ENCODE measurements at places on chromosomes 4 and X. TPM values are rescaled to one million over a fixed set of nuclear protein-coding genes. Genes with fewer than 3 reads are reported as not detected.

HSPA4L gene
- total RNA-seq: 6.3 TPM

RAB40A gene
- not detected for total RNA-seq

DMP1 gene
- not detected for total RNA-seq

S100P gene
- 15.7 TPM for total RNA-seq

RTL5 gene
- 3.4 TPM for total RNA-seq

ADH5 gene
- total RNA-seq: 41.1 TPM

RNF175 gene
- total RNA-seq: not detected

SLC6A8 gene
- 11.8 TPM for total RNA-seq

DNA sequence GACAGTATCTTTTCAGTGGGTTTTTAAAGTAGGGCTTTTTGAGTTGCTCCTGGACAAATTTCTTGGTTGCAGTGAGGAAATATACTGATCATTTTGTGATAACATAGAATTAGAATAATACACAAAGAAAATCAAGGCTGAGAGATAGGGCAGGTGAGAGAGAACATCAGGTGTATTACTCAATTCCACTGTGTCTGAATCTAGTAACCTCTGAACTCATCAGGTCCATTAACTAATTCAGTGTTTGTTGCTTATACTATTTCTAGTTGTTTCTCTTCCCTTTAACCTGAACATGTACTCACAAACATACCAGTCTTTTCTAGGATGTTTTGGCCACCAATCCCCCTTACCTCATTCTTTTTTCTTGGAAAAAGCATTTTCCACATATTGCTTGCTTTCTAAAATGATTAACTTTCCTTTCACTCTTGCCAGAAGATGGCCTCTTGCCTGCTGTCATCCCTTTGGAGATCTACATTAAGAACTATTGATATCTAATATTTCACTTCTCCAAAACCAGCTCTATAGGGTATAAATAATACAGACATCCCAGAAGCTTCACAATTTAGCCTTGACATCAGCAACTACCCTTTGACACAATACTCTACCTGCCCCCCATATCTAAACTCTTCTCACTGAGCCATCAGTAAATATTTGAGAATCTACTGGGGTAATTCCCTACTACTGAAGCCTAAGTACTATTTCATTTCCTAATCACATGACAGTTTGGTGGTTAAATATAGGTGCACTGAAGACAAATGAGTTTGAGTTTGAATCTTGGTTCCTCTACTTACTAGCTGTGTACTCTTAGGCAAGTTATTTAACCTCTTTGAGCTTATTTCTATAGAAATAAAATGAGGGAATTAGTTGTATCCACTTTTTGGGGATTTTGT lies 470.8 kb upstream of the IGFBP7 start:
- H3K27ac ChIP-seq: no peak overlapping the region
- DNase-seq: no peak
- H3K27me3 ChIP-seq: no peaks in the 10 kb centered on the region
- no peaks in the 10 kb centered on the region for H3K36me3 ChIP-seq
- no peaks in the 10 kb centered on the region for H3K4me1 ChIP-seq

GRCh38 chrX:24694825-24695224 lies 1.1 kb downstream of the POLA1 start:
- H3K27me3 ChIP-seq: no peaks in the 10 kb centered on the region
- no peaks in the 10 kb centered on the region for H3K4me1 ChIP-seq
- no peaks in the 10 kb centered on the region for H3K36me3 ChIP-seq

DNA sequence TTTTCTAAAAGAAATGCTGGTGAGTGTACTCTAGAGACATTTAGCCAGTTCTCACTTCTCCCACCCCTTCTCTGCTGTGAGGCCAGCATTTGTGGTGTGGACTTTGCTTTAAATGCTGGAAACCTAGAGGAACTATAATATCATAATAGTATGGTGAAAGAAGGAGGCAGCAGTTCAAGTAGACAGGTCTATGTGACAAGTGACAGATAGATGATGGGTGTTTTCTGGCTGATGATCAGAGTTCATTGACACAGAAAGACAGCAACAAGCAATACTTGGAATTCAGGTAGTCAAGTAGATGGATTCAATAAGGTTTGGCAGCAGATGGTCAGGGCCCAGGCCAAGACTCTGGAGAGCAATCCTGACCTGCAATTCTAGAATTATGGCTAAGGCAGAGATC lies 317.5 kb downstream of the PCDH7 start:
- no peak for DNase-seq
- no peaks in the 10 kb centered on the region for H3K4me1 ChIP-seq
- no peaks in the 10 kb centered on the region for H3K36me3 ChIP-seq
- H3K27me3 ChIP-seq: no peaks in the 10 kb centered on the region
- no peak overlapping the region for H3K27ac ChIP-seq

- H3K4me1 ChIP-seq: no peaks in the 10 kb centered on the region
- no peak overlapping the region for H3K27ac ChIP-seq
- no peaks in the 10 kb centered on the region for H3K27me3 ChIP-seq
- no peaks in the 10 kb centered on the region for H3K36me3 ChIP-seq
- H3K4me3 ChIP-seq: no peak overlapping the region
Measured at GRCh38 chrX:140918398-140919038, 83.9 kb upstream of the SPANXB1 start.

- no peak overlapping the region for H3K4me3 ChIP-seq
- H3K36me3 ChIP-seq: no peaks in the 10 kb centered on the region
- peaks cover 21% of the 10 kb centered on the region for H3K4me1 ChIP-seq
- H3K27ac ChIP-seq: peak overlapping the region; percentile 76
- no peak for DNase-seq
- no peaks in the 10 kb centered on the region for H3K27me3 ChIP-seq
Measured at GRCh38 chr4:128385683-128386304, 98.2 kb upstream of the PGRMC2 start.

- no peaks in the 10 kb centered on the region for H3K27me3 ChIP-seq
- no peaks in the 10 kb centered on the region for H3K36me3 ChIP-seq
- H3K4me3 ChIP-seq: no peak overlapping the region
- H3K27ac ChIP-seq: no peak overlapping the region
- H3K4me1 ChIP-seq: peaks cover 8% of the 10 kb centered on the region
- DNase-seq: no peak
Measured at GRCh38 chr4:183352546-183352945, 30.3 kb upstream of the CLDN24 start.

GRCh38 chr4:100828986-100829685 lies 311.3 kb upstream of the EMCN start:
- no peaks in the 10 kb centered on the region for H3K4me1 ChIP-seq
- DNase-seq: no peak
- H3K36me3 ChIP-seq: no peaks in the 10 kb centered on the region
- H3K4me3 ChIP-seq: no peak overlapping the region

DNA sequence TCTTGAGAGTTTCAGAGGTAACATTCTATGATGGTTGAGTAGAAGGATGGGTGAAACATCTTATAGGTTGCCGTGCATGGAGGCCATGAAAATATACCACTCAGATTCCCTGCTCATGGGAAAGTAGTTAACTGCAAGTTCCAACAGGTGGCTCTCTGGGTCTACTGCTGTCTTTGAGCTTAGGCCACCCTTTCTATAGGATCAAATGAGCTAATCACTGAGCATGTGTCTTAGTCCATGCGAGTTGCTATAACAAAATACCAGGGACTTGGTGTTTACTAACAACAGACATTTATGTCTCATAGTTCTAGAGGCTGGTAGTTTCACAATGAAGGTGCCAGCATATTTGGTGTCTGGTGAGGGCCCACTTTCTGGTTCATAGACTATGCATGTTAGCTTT lies 144.8 kb upstream of the UNC5C start:
- no peaks in the 10 kb centered on the region for H3K36me3 ChIP-seq
- no peak overlapping the region for H3K27ac ChIP-seq
- DNase-seq: no peak
- no peak overlapping the region for H3K4me3 ChIP-seq
- no peaks in the 10 kb centered on the region for H3K4me1 ChIP-seq
- H3K27me3 ChIP-seq: no peaks in the 10 kb centered on the region

- DNase-seq: no peak
Measured at GRCh38 chr4:19224820-19225219, 1026.9 kb upstream of the SLIT2 start.

GRCh38 chr4:28518561-28519165 lies 1658.0 kb downstream of the STIM2 start:
- H3K4me1 ChIP-seq: no peaks in the 10 kb centered on the region
- no peak for DNase-seq
- no peak overlapping the region for H3K4me3 ChIP-seq

GRCh38 chr4:46967631-46968030 lies 25.8 kb downstream of the GABRA4 start:
- H3K27ac ChIP-seq: no peak overlapping the region
- H3K4me3 ChIP-seq: no peak overlapping the region
- no peaks in the 10 kb centered on the region for H3K36me3 ChIP-seq

DNA sequence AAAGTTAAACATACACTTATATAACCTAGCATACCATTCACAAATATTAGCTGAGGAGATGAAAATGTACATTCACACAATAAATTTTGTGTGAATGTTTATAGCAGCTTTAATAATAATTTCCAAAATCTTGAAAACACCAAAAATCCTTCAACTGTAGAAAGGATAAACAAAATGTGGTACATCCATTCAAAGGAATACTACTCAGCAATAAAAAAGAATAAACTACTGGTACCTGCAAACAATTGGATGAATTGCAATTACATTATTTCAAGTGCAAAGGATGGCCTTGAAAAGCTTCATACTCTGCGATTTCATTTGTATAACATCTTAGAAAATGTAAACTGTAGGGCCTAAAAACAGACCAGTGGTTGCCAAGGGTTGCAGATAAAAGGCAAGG lies 11.7 kb upstream of the RPS6KA6 start:
- no peaks in the 10 kb centered on the region for H3K4me1 ChIP-seq
- no peak overlapping the region for H3K27ac ChIP-seq
- no peaks in the 10 kb centered on the region for H3K36me3 ChIP-seq
- no peak for DNase-seq

- no peak for DNase-seq
- no peaks in the 10 kb centered on the region for H3K27me3 ChIP-seq
- H3K27ac ChIP-seq: peak overlapping the region; percentile 11
- peaks cover 63% of the 10 kb centered on the region for H3K4me1 ChIP-seq
Measured at GRCh38 chr4:37471971-37472370, 214.2 kb downstream of the RELL1 start.

GRCh38 chr4:100360211-100360610 lies 157.6 kb downstream of the EMCN start:
- H3K4me3 ChIP-seq: no peak overlapping the region
- H3K27me3 ChIP-seq: no peaks in the 10 kb centered on the region
- no peaks in the 10 kb centered on the region for H3K4me1 ChIP-seq
- no peaks in the 10 kb centered on the region for H3K36me3 ChIP-seq
- H3K27ac ChIP-seq: no peak overlapping the region
- DNase-seq: no peak

DNA sequence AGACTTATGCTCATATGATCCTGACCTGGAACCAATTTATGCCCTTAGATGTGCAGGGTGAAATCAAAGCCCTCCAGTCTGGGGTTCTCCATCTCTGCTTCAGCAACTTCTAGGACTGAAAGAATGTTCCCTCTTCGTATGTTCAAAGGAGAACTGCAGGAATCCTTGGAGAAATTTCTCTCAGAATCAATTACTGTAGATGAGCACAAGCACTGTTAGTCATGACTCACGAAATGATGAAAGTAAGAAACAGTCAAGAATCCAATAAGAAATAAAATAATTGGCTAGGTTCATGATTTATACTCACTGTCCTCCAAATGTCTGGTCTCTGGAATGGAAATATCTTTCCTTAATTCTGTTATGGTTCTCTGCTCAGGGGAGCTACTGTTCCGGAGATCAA lies 348.2 kb downstream of the PDGFC start:
- no peaks in the 10 kb centered on the region for H3K27me3 ChIP-seq
- no peaks in the 10 kb centered on the region for H3K4me1 ChIP-seq
- no peak for DNase-seq
- H3K27ac ChIP-seq: no peak overlapping the region
- no peak overlapping the region for H3K4me3 ChIP-seq
- no peaks in the 10 kb centered on the region for H3K36me3 ChIP-seq

DNA sequence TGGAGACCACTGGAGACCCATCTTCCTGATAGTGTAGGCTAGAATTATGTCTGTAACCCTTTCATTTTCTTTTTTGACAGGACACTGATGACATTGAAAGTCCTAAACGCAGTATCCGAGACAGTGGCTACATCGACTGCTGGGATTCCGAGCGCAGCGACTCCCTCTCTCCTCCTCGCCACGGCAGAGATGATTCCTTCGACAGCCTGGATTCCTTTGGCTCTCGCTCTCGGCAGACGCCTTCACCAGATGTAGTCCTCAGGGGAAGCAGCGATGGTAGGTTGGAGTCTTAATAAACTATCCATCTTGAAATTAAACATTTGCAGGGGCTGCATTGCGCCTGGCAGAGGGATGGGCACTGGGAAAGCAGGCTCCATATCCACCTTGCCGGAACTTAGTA lies 75.4 kb downstream of the LIMCH1 start:
- no peaks in the 10 kb centered on the region for H3K27me3 ChIP-seq
- H3K4me3 ChIP-seq: no peak overlapping the region
- DNase-seq: no peak
- no peak overlapping the region for H3K27ac ChIP-seq
- H3K36me3 ChIP-seq: no peaks in the 10 kb centered on the region

- no peaks in the 10 kb centered on the region for H3K36me3 ChIP-seq
- no peaks in the 10 kb centered on the region for H3K4me1 ChIP-seq
- no peak for DNase-seq
- H3K27ac ChIP-seq: no peak overlapping the region
- no peak overlapping the region for H3K4me3 ChIP-seq
Measured at GRCh38 chr4:61511716-61512488, 311.8 kb downstream of the ADGRL3 start.

DNA sequence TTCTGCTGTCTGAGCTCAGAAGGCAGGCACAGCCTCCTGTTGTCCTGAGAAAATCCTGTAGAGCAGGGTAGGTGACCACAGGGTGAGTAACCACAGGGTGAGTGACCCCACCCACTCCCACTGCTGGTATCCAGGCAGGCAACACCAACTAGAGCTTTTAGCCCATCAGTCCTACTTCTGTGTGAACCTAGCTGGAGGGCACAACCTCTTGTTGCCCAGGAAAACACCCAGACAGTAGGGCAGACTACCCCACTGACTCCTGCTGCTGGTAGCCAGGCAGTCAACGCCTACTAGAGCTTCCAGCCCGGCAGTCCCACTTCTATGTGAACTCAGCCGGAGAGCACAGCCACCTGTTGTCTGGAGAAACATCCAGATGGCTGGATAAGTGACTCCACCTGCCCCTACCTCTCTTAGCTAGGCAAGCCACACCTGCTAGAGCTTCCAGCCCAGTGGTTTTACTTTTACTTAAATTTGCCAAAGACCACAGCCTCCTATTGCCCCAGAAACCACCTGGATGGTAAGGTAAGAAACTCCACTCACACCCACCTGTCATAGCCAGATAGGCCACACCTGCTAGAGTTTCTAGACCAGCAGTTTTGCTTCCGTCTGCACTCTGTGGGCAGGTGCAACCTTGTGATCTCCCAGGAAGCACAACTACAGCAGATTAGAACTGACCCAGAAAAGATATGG lies 371.6 kb downstream of the INPP4B start:
- H3K4me3 ChIP-seq: no peak overlapping the region
- H3K4me1 ChIP-seq: no peaks in the 10 kb centered on the region
- peak; percentile 50 for DNase-seq
- H3K36me3 ChIP-seq: no peaks in the 10 kb centered on the region

DNA sequence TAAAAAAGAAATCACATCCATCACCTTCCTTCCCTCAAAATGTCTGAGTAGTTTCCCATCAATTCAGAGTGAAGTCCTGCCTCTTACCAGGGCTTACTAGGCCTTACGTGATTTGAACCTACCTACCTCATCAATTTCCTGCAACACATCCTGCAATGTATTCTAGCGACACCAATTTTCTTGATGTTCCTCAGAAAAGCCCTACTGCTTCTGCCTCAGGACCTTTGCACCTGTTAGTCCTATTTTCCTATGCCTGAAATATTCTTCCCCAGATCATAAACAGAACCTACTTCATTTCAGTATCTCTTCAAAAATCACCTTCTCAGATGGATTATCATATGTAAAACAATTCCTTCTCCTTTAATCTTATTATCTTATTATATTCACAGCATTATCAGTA lies 52.8 kb downstream of the ZAR1 start:
- no peaks in the 10 kb centered on the region for H3K27me3 ChIP-seq
- no peak for DNase-seq
- no peak overlapping the region for H3K27ac ChIP-seq
- H3K4me1 ChIP-seq: no peaks in the 10 kb centered on the region
- H3K4me3 ChIP-seq: no peak overlapping the region
- H3K36me3 ChIP-seq: peaks cover 9% of the 10 kb centered on the region
